Upper lobe of left lung (tissue), 6 donors: ENCODE measurements at places on chromosomes 4 and X. TPM values are rescaled to one million over a fixed set of nuclear protein-coding genes. Genes with fewer than 3 reads are reported as not detected.
A peak's percentile ranks its signal among the peaks of the same experiment; 100 is the strongest.

The F8A2 gene
- total RNA-seq = 9.4 TPM

GRCh38 chrX:97405031-97405660, 521.4 kb downstream of the RPA4 start:
- H3K36me3 ChIP-seq = no peaks in the 10 kb centered on the region
- DNase-seq = no peak
- H3K27me3 ChIP-seq = no peaks in the 10 kb centered on the region

DNA sequence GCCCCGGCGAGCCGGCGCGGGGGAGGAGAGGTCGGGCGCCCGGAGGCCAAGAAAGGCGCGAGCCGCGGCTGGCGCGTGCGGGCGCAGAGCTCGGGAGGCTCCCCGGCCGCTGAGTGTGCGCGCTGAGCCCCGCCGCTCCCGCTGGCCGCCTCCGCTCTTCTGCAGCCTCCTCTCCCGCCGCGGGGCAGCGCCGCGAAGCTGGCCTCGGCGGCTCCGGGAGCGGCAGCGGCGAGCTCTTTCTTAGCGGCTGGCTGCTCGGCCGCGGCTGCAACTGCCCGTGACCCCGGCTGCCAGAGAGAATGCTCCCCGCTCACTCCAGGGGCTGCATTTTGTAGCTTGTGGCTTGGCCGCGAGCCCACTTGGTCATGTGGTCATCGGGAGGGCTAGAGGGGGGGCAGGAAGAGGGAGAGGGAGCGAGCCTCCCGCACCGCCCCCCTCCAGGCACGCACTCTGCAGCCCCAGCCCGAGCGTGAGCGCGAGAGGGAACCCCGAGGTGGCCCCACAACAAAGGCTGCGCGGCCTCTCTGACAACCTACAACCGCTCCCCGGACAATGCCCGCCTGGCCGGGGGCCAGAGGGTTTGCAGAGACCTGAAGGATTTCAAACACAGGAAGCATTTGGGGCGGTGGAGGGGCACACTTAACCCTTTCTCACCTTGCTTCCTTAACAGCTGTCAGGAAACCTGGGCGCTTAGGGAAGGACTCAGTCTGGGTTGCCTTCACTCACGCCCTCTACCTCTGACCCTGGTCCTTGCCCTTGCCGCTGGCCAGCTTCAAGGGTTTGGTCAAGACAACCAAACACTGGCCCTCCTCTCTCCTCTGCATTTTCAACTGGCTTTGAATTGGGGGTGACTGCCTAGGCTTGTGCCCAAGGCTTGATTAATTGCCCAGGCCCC, at the start of gene APLN:
Gene APLN (minus strand): TSS at position 305 of the 895 bp plus-strand sequence. CDS start 326 bp downstream, outside the sequence.
- no peaks in the 10 kb centered on the region for H3K36me3 ChIP-seq
- DNase-seq = peak; percentile 88
- H3K4me1 ChIP-seq = peaks cover 14% of the 10 kb centered on the region
- H3K27ac ChIP-seq = no peak within 1 kb of the TSS
- peak within 1 kb of the TSS; percentile 54 for H3K4me3 ChIP-seq

The OTC gene
- not detected for total RNA-seq

GRCh38 chrX:44071070-44071645, 98.0 kb upstream of the NDP start:
- no peaks in the 10 kb centered on the region for H3K36me3 ChIP-seq
- H3K4me3 ChIP-seq = no peak overlapping the region
- H3K27ac ChIP-seq = no peak overlapping the region
- no peaks in the 10 kb centered on the region for H3K27me3 ChIP-seq

GRCh38 chr4:22093126-22093525, 144.6 kb upstream of the KCNIP4 start:
- no peak for DNase-seq
- H3K4me3 ChIP-seq = no peak overlapping the region
- H3K27me3 ChIP-seq = no peaks in the 10 kb centered on the region
- H3K4me1 ChIP-seq = no peaks in the 10 kb centered on the region
- H3K27ac ChIP-seq = no peak overlapping the region

DNA sequence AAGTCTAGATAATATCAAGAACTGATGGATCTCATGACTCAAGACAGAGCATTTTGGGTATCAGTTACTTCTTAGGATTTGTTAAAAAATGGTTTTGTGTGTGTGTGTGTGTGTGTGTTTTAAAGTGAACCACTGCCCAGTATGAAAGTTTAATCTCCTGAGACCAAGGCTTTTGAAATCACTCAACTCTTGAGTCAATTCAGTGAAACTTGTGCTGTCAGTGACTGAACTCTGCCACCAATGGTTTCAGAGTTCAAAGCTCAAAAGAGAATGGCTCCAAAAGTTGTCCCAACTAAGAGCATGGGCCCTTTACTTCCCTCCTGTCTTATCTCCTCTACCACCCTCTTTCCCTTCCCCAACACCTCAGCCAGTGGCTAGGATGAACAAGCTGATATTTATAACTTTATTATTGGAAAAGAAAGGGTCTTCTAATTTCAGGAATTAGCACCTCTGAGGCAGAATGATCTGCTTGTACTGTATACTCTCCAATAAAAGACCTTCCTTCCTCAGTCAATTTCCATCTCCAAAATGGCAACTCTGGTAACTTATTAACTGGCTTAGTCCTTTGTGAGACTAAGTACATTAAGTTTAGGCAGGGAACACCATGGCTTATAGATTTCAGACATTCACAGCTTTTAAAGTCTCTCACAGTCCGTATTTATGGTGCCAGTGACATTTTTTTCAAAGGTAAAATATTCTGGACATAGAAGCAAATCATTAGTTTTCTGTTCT, 152.2 kb downstream of the REPS2 start:
- no peaks in the 10 kb centered on the region for H3K4me1 ChIP-seq
- H3K4me3 ChIP-seq = no peak overlapping the region
- H3K36me3 ChIP-seq = no peaks in the 10 kb centered on the region
- DNase-seq = no peak
- H3K27ac ChIP-seq = no peak overlapping the region

GRCh38 chr4:181938631-181939030, 304.6 kb upstream of the TENM3 start:
- no peaks in the 10 kb centered on the region for H3K36me3 ChIP-seq
- no peaks in the 10 kb centered on the region for H3K4me1 ChIP-seq
- no peaks in the 10 kb centered on the region for H3K27me3 ChIP-seq
- no peak for DNase-seq
- H3K4me3 ChIP-seq = no peak overlapping the region

- H3K4me3 ChIP-seq = peak overlapping the region; percentile 26
- no peaks in the 10 kb centered on the region for H3K36me3 ChIP-seq
- H3K27ac ChIP-seq = peak overlapping the region; percentile 54
Measured at GRCh38 chr4:169079942-169080827, 70.1 kb upstream of the CBR4 start.

DNA sequence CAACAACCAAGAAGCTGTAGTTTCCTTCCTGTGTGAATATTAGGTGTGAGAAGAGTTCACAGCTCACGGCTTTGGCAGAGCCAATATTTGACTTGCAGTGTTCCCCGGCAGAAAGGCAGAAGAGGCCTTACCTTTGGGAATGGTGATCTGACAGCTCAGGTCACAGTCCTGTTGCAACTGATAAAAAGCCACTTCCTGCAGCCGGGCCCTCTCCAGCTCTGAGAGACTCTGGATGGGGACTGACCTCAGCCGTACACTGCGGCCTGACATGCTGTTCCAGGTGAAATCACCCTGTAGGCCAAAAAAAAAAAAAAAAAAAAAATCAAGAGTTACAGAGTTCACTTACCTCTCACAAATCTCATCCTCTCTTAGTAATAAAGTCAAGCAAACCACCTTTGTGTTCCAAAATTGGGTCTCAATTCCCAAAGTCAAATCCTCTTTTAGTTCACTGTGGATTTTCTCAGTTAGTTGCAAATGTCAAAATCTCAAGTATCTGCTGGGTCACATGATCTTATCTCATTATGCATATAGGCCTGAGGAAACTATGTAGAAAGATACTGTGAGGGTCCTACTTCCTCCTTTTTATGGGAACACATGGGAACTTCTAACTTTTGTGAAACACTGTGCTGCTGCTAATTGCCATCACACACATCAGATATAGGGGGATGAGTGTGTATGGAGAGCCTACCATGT, 38.6 kb upstream of the AMELX start:
- no peaks in the 10 kb centered on the region for H3K4me1 ChIP-seq
- H3K27me3 ChIP-seq = no peaks in the 10 kb centered on the region
- no peak overlapping the region for H3K27ac ChIP-seq
- H3K36me3 ChIP-seq = no peaks in the 10 kb centered on the region
- DNase-seq = no peak

GRCh38 chr4:77880784-77881183, 18.2 kb downstream of the MRPL1 start:
- no peaks in the 10 kb centered on the region for H3K27me3 ChIP-seq
- H3K27ac ChIP-seq = no peak overlapping the region
- no peak overlapping the region for H3K4me3 ChIP-seq
- no peaks in the 10 kb centered on the region for H3K4me1 ChIP-seq
- peaks cover under 1% of the 10 kb centered on the region for H3K36me3 ChIP-seq
- DNase-seq = no peak

DNA sequence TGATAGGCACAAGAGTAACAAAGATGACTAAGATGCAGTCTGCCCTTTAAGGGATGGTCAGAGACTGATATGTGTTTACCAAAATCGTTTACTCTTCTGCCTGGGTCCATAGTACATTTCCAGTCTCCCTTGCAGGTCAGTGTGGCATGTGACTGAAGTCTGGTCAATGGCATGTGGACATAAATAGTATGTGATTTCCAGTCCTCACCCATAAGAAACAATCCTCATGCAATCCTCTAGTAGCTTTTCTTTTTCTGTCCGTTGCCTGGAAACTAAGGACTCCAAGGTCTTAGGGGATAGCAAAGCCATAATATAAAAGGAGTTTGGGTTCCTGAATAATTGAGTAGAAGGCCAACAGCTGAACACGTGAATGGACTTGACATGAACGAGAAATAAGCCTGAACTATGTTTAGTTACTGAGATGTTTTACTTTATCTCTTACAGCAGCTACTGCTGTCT, 1.1 kb downstream of the SLC9B2 start:
- H3K36me3 ChIP-seq = no peaks in the 10 kb centered on the region
- H3K4me1 ChIP-seq = peaks cover 5% of the 10 kb centered on the region
- peak overlapping the region; percentile 82 for H3K27ac ChIP-seq
- peak overlapping the region; percentile 59 for H3K4me3 ChIP-seq
- no peak for DNase-seq

The AADAT gene
- 6.8 TPM for total RNA-seq

The CDKL5 gene
- 17.8 TPM for total RNA-seq

The GPR173 gene
- 1.1 TPM for total RNA-seq

- H3K36me3 ChIP-seq = no peaks in the 10 kb centered on the region
- no peak overlapping the region for H3K27ac ChIP-seq
- H3K4me1 ChIP-seq = no peaks in the 10 kb centered on the region
- H3K4me3 ChIP-seq = no peak overlapping the region
- H3K27me3 ChIP-seq = no peaks in the 10 kb centered on the region
- DNase-seq = no peak
Measured at GRCh38 chr4:113627321-113627720, 134.2 kb downstream of the CAMK2D start.

GRCh38 chrX:22141047-22141730, 109.1 kb downstream of the PHEX start:
- H3K27me3 ChIP-seq = no peaks in the 10 kb centered on the region
- no peak overlapping the region for H3K27ac ChIP-seq
- no peaks in the 10 kb centered on the region for H3K4me1 ChIP-seq
- H3K4me3 ChIP-seq = no peak overlapping the region
- DNase-seq = no peak

DNA sequence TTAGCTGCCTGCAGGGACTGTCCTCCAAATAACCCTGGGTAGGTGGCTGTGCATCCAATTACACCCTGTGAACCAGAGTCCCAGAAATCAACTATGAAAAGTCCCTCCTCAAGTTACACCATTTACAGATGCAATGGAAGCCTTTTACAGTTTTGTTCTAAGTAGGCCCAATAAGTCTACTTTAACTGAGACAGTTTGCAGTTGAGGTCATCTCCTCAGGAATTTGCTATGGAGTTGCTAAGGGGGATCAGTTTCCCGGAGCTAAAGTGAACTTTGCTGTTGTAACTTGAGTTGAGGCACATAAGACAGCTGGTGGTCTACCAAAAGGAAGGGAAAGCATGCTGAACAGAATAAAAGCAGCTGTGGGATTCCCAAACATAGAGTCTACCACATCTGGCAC, 121.6 kb upstream of the STK26 start:
- no peaks in the 10 kb centered on the region for H3K4me1 ChIP-seq
- no peak overlapping the region for H3K27ac ChIP-seq
- no peak for DNase-seq
- no peaks in the 10 kb centered on the region for H3K27me3 ChIP-seq
- H3K36me3 ChIP-seq = no peaks in the 10 kb centered on the region

- no peak for DNase-seq
- H3K36me3 ChIP-seq = no peaks in the 10 kb centered on the region
- H3K27ac ChIP-seq = no peak overlapping the region
Measured at GRCh38 chr4:181525634-181526033, 717.6 kb upstream of the TENM3 start.

The XPNPEP2 gene
- 1.3 TPM for total RNA-seq

GRCh38 chr4:972651-973424, 531 bp downstream of the DGKQ start:
- H3K36me3 ChIP-seq = no peaks in the 10 kb centered on the region
- peak overlapping the region; percentile 24 for H3K27ac ChIP-seq
- H3K27me3 ChIP-seq = peaks cover 4% of the 10 kb centered on the region
- DNase-seq = no peak
- H3K4me1 ChIP-seq = peaks cover 45% of the 10 kb centered on the region

The IL13RA1 gene
- total RNA-seq = 43.0 TPM

DNA sequence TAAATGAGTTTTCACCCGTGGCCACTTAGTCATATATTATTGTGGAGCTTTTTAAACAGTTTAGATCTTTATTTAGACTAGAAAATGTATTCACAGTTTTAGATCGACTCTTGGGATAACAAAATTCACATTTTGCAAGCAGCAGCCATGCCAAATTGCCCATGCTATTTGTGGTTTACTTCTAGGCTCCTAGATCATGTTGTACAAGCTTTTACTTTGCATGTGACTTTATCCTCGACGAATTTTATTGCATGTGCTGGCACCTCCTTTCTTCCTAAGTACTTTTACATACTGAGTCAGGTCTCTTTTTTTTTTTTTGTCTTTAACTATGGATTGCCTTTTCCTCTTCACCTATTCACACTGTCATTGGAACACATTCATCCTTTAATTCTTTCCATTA, 23.2 kb downstream of the BBS12 start:
- DNase-seq = no peak
- no peaks in the 10 kb centered on the region for H3K27me3 ChIP-seq
- no peak overlapping the region for H3K27ac ChIP-seq
- H3K4me3 ChIP-seq = no peak overlapping the region
- no peaks in the 10 kb centered on the region for H3K36me3 ChIP-seq
- H3K4me1 ChIP-seq = no peaks in the 10 kb centered on the region

DNA sequence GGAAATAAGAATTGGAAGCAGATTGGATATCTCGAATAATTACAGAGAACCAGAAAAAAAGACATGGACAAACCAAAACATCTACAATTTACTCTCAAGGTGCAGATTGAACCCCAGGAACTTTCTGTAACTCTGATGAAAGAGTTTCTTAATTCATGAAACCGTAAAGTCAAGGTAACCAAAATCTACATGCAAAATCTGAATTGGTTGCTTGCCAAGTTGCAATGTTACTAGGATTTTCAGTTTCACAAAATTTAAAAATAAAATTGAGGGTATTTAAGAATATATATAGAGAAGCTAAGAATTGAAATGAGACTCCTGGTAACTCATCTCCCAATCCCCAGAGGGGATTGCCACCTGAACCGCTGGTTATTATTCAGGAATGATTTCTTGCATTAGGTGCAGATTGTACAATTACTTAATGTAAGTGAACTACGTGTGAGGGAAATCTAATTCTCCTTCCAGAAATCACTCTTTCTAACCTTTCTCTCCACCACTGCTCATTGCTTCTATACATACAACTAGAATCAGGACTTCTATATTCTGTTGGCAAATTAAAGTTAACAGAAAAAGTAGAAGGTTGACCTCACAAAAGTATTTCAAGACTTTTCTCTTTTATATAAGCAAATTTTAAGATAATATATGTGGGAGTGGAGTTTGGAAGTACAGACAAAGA, 221.5 kb upstream of the NDST4 start:
- H3K27ac ChIP-seq = no peak overlapping the region
- H3K27me3 ChIP-seq = no peaks in the 10 kb centered on the region
- DNase-seq = no peak
- no peaks in the 10 kb centered on the region for H3K36me3 ChIP-seq
- no peak overlapping the region for H3K4me3 ChIP-seq
